ENCODE measurements at places on chromosomes 2 and 18.
A peak's percentile ranks its signal among the peaks of the same experiment; 100 is the strongest.

DNA sequence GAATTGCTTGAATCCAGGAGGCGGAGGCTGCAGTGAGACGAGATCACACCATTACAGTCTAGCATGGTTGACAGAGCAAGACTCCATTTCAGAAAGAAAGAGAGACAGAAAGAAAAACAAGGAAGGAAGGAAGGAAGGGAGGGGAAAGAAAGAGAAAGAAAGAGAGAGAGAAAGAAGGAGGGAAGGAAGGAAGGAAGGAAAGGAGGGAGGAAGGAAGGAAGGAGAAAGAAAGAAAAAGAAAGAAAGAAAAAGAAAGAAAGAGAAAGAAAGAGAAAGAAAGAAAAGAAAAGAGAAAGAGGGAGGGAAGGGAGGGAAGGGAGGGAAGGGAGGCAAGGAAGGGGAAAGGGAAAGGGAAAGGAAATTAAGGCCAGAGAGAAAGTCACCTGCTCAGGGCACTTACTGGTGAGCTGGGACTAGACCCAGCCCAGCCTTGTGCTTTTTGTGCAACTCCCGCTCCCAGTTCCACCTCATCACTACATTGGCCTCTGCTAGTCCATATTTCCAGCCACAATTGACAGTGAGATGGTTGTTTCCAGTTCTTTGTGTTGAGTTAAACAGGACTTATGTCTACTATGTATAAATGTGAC lies 35.7 kb downstream of the MOGAT1 start:
- DNase-seq, result no peak

- no peak for DNase-seq
Measured at GRCh38 chr18:9561759-9562158, 52.6 kb downstream of the PPP4R1 start.

DNA sequence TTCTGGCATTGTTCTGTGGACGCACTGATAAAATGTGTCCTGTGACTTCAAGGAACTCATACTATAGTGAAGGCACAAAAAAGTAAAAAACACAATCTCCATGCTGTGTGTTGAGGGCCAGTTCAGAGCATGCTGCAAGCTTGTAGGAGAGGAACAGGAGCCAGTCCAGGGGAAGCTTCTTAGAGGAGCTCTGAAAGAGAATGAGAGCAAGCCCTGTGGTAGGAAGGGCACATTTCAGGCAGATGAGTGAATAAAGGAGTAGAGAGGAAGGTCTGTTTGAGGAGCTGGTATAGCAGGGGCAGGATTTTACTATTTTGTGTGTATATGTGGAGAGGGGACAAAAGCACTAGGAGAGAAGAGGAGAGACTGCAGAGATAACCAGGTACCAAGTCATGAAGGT lies 478.3 kb downstream of the ZEB2 start:
- no peak for DNase-seq

GRCh38 chr2:36594849-36595248 lies 3.1 kb downstream of the FEZ2 start:
- no peak for DNase-seq

DNA sequence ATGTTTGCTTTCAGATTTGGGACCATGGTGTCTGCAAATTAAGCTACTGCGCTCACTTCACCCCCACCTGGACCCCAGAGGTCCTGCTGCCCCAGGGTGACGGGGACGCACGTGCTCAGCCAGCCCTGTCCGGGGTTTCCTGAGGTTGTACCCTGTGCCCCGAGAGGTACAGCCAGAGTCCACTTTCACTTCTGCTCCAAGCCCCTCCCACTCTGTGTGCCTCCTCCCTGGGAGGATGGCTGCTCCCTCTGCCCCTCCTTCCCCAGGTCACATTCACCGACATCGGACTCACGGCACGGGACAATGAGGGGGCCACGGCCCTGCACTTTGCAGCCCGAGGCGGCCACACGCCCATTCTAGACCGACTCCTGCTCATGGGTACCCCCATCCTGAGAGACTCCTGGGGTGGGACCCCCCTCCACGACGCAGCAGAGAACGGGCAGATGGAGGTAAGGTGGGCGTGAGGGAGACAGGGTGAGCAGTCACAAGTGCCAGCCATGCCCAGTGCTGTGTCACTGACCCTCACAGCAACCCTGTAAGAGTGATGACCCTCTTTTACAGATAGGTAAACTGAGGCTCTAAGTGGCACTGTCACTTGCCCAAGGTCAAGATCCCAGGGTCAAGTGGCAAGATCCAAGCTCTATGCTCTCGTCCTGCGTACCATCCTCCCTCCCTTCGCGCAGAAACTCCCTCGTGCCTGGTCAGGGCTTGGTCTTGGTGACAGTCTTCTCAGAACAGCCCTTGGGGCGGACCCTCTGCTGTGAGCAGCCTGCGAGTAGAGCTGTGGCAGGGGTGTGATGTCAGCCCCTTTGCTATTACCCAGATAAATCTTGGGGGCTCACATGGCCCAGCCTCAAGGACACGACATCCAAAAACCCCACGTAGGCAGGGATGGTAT lies 7.6 kb downstream of the ESPNL start:
- DNase-seq, result no peak

GRCh38 chr2:192286093-192286701 lies 91.5 kb upstream of the TMEFF2 start:
- DNase-seq, result no peak

GRCh38 chr2:54770676-54771075 lies 47.2 kb downstream of the EML6 start:
- DNase-seq, result no peak

- peak; percentile 24 for DNase-seq
Measured at GRCh38 chr18:45688833-45689232, 35.1 kb upstream of the SLC14A1 start.

DNA sequence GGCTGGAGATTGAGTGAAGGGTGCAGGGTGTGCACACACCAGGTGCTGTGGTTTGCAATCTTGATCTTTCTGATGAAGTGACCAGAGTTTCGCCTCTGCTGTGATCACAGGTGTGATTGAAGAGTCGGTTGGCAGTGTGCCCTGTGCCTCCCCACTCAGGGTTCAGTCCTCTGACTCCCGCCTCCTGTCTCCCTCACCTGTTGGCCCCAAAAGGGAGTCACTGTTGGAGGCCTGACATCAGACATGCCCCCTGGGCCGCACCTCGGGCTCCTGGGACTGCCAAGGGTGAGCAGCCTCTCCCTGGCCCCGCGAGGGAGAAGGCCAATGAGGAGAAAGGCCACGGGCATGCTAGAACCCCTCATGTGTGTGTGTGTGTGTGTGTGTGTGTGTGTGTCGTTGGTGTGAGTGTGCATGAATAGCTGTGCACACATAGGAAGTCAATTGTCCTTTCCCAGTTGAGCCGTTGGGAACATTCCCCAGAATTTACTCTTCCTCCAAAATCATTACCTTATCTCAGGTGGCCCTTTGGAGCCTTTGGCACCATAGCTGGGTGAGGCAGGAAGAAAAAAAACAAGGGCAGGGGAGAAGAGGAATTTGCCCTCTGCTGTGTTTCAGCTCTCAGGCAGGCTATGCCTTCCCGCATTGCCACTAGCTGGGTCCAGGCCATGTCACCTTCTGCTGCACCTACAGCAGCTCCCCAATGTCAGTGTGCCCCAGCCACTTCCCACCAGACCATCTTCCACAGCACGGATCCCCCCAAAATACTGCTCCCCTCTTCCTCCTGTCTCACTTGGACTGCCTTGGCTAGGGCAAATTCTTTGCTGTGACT lies 78.1 kb upstream of the LAPTM4A start:
- no peak for DNase-seq

GRCh38 chr2:145807554-145807953 lies 1287.6 kb upstream of the ZEB2 start:
- DNase-seq, result no peak

Measured in coronary artery (tissue), 2 donors.